ENCODE measurements at places on chromosomes 1 and 21.

DNA sequence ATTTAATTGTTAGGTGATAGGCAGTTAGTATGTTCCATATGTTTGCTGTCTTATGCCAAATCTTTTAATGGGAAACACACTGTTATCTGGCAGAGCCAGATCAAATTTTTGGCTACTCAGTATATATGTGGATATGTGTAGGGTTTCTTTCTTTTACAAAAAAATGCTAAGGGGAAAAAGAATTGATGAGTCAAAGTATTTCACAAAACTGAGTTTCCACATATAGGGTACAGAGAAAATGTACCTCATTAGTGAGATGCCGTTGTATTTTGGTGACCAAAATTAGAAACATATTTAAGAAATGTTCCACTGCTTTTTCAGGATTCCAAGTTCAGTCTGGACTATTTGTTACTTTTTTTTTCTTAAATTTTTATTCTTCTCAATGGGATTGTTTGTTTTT lies 201.2 kb upstream of the PTGFR start:
- no peak for DNase-seq

- DNase-seq: no peak
Observed at GRCh38 chr21:41578716-41579115, 70.8 kb upstream of the TMPRSS2 start.

DNA sequence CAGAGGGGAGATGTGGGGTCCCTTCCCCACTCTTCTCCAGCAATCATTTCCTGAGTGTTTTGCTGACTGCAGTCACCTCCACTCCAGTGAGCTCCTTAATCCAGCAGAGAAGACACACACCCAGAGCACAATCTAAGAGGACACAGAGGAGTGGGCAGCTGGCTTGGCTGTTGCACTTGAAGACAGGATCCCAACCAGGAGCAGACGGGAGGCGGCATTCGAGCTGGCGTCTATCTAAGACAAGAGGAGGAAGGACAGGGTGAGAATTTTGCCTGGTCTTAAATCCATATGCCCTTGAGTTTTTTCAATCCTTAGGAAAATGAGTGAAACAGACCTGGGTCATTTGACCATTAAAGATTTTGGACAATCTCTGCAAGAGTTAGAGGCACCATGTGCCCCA lies 56.1 kb upstream of the SIM2 start:
- DNase-seq: no peak

- DNase-seq: peak; percentile 42
Observed at GRCh38 chr1:27538793-27539192, 48.8 kb upstream of the WASF2 start.

GRCh38 chr1:230682274-230682673 lies 31.6 kb downstream of the AGT start:
- no peak for DNase-seq

DNA sequence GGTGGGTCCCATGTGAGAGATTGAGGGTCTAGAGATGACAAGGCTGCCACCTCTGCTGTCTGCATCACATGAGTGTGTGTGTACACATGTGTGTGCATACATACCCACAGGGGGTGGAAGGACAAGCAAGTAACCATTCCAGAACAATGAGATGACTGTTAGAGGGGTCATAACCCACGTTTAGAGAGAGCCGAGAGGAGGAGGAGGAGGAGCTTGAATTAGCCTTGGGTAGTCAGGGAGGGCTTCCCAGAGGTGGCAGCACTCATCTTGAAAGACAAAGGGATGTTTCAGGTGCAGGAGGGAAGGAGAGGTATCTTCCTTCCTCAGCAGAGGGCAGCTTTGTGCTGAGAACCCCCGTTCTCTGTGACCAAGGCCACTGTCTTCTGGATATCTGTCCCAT lies 21.3 kb downstream of the TNFRSF1B start:
- DNase-seq: no peak

GRCh38 chr1:24874056-24874455 lies 56.0 kb downstream of the RUNX3 start:
- DNase-seq: no peak

Measured in SW 1271 (cell line).